ENCODE measurements at places on chromosomes 5 and 9. TPM values are rescaled to one million over a fixed set of nuclear protein-coding genes. Genes with fewer than 3 reads are reported as not detected.

The GIN1 gene
- 2.7 TPM for total RNA-seq

The FOXE1 gene
- total RNA-seq: 0.06 TPM

The LRRC19 gene
- not detected for total RNA-seq

The LRRC14B gene
- total RNA-seq: not detected

The PHF24 gene
- 0.06 TPM for total RNA-seq

The HTR4 gene
- total RNA-seq: not detected

The SHLD3 gene
- 0.48 TPM for total RNA-seq

The QSOX2 gene
- total RNA-seq: 23.7 TPM

The C9orf153 gene
- not detected for total RNA-seq

The SPATA31E1 gene
- total RNA-seq: not detected
